ENCODE measurements at places on chromosomes 4 and X.

DNA sequence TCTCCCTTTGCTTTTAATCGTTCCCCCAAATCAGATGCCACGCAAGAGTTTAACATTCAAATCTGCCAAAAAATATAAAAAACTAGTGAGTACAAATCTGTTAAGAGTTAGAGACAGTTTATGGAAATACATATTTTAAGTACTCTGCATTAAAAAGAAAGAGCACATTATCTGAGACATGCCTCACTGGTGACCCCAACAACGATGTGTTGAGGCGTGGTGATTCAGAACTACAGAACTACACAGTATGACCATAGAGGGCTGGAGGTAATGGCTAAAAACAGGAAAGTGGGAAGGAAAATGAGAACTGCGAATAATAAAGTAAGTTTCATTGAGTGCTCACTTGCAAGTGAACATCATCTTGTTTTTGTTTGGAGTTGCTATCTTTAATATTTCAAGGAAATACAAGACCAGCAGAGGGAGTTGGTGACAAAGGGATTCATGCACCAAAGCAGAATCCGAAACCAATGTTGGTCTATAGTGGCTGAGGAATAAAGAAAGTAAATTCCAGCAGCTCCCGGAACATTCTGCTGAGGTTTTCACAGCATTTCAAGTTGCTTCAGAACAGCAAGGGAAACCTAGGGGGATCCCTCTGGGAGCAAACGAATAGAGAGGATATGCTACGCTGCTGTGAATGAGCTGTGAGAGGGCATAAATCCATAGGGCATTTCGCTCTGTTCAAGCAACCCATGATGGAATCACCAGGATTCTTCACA lies 92.2 kb downstream of the DCHS2 start:
- DNase-seq, result no peak

DNA sequence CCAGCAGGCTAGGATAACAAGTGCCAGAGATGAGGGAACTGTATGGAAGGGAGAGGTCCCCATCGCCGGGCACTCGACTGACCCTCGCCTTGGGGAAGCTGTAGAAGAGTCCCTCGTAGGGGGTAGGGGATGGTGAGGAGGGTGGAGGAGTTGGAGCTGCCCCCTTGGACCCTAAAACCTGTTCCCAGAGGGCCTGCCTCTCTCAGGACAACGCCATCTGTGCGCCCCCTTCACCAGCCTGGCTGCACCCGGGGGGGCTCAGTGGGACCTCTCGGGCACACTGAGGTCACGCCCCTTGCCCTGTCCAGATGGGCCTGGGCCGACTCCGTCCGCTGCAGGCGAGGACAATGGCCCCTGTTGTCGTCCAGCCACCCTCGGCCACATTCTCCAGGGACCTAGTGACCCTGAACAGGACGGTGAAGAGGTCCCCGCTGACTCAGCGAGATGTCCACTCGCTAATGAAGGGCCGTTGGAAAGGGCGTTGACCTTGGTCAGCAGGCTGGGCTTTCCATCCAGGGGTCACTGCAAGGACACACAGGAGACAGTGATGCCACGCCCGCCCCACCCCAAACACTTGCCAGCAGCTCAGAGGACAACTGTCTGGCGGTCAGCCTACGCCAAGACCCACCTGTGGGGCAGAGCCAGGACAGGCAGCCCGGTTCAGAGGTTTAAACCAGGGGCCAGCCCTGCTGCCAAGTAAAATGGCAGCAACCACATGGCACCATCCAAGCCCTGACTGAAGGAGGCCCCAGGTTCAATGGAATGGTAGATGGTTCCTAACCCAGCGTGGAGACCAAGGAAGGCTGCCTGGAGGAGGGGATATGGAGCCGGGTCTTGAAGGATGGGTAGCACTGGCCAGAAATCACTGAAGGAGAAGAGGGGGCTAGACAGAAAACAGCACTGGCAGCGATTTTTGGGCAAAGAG lies 51.2 kb downstream of the HMX1 start:
- no peak for DNase-seq

DNA sequence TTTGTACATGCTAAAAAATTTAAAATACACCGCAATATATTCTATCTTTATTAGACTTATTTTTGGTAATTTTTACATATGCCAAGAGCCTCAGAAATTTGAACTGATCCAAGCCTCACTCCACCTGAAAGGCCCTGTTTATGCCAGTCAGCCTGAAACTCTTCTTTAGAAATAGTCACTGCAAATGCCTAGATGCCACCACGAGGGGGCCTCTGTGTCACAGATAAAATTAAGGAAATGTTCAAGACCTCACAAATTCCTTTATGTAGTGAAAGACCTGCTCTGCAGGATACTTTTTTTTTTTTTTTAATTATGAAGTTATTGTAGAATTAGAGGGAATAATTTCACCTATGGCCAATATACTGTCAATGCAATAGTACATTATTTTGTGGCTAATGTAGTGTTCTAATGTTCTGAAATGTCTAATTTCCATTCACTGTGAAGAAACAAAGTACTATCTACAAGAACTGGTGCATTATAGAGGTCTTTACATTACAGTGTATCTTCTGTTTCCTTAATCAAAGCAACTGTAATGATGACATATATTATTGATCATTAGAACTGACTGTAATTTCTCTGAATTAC lies 69.8 kb downstream of the DTHD1 start:
- DNase-seq, result peak; percentile 1

DNA sequence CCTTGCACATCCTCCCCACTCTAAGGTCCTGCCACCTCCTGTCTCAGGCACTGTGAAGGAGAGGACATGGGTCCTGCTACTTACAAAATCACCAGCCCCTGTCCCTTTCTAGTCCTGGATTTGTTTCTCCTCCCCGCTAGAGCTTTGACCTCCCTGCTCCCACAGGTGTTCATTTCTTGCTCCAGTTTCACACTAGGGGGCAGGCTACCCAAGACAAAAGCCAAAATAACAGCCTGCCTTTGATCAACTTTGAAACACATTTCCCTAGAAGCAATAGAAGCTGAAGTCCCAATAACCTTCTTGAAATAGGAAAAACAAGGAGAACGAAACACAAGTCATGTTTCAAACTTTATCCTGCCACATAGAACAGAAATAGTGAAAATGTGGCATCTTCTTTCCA lies 164.4 kb downstream of the QDPR start:
- DNase-seq, result no peak

- no peak for DNase-seq
Observed at GRCh38 chr4:111323916-111324315, 701.0 kb upstream of the PITX2 start.

- DNase-seq, result no peak
Observed at GRCh38 chr4:6541789-6542188, 33.2 kb upstream of the MAN2B2 start.

DNA sequence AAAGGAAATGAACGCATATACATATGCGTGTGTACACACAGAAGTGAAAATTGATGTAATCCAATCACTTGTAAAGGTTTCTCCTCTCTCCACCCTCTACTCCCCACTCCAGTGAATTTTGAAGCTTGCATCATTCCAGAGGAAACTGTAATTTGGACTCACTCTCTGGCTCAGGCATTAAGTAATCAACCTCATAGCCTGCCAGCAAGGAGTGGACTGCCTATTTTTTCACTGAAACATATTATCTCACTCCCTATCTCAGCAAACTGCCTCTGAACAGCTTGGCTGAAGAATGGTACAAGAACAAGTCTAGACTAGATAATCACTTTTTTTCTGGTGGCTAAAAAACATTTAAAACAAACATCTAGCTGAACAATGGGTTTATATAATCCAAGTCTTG lies 124.2 kb downstream of the C4orf51 start:
- DNase-seq, result no peak

DNA sequence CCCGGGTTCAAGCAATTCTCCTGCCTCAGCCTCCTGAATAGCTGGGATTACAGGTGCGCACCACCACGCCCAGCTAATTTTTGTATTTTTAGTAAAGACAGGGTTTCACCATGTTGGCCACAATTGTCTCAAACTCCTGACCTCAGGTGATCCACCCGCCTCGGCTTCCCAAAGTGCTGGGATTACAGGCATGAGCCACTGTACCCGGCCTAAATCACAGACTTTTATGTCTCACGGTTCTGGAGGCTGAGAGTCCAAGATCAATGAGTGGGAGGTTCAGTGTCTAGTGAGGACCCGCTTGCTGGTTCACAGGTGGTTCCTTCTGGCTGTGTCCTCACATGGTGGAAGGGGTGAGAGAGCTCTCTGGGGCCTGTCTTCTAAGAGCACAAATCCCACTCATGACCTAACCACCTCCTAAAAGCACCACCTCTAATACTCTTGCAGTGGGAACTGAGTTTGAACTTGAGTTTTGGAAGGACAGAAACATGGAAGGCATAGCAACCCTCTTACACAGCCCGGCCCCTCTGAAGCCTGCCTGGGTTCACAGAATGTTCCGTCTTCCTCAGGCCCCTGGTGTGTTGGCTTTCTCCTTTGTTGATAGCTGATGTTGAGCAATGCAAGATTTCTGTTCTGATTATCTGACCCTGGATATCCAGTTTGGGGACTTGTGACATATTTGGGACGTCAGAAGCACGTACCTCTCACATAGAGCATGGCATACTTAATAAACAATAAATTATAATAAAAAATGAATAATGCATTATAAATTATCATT lies 1.9 kb upstream of the AKAP17A start:
- no peak for DNase-seq

DNA sequence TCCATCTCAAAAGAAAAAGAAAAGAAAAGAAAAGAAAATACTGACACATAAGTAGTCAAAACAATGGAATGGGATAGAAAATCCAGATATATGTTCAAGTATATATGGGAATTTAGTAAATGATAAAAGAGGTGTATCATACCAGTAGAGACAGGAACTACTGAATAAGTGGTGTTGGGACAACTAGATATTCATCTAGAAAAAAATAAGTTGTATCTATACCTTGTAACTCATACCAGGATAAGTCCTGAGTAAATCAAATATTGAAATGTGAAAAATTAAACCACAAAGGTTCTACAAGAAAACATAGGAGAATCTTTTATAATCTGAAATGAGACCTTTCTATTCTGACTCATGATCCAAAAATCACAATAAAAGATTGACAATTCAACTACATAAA lies 58.5 kb downstream of the RBM47 start:
- DNase-seq, result no peak

- DNase-seq, result no peak
Observed at GRCh38 chr4:16124232-16124631, 40.4 kb upstream of the PROM1 start.

GRCh38 chr4:25927361-25928195 lies 13.6 kb downstream of the SMIM20 start:
- no peak for DNase-seq

DNA sequence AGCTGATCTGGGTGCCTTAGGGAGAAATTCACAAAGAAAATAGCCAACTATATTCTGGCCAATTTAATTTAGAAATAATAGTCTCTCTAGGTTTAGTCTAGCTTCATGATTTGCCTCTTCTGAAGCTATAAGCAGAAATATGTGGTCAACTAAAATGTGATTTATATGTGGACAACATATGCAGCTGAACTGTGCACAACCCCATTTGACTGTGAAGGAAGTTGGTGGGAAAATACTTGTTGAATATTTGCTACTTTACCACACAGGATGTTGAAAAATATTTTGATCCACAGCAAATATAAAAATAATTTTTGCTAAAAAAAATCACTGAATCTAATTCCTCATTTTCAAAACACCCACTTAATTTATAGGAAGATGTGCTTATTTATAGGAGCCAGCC lies 15.7 kb upstream of the RNF128 start:
- no peak for DNase-seq

DNA sequence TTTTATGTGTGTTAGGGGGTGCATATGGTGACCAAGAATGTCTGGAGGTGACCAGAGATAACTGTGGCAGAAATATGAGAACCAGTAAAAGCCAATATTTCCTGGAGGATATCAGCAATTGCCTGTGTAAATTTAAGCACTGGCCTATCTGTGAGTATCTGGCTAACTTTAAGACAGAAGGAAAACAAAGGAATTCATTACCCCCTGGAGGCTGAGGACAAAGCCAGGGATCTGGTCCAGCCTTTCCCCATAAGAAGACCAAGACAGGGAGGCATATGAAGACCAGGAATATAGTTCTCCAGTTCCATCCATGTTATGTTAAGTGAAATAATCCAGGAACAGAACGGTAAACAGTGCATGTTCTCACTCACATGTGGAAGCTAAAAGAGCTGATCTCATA lies 49.2 kb downstream of the MFAP3L start:
- no peak for DNase-seq

DNA sequence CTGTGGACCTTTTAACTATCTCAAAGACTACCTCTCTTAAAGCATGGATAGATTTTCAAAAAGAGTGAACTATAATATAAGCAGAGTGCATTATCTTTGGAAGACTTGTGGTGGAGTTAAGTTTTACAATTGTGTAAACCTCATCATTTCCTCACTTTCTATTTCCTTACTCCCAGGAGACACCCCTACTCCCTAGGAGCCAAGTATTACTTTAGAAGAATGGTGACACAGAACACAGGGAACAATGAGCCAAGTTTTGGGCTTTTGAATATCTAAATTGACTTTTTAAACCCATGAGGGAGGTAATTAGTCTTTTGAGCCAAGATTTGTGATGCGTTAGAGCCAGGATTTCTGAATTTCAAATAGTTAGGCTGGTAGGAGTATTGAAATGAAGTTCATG lies 78.9 kb upstream of the UNC5C start:
- no peak for DNase-seq
